ENCODE measurements at places on chromosomes 6 and 20.
A peak's percentile ranks its signal among the peaks of the same experiment; 100 is the strongest.

- no peak for DNase-seq
Measured at GRCh38 chr20:58140787-58141425, 87.5 kb downstream of the ANKRD60 start.

DNA sequence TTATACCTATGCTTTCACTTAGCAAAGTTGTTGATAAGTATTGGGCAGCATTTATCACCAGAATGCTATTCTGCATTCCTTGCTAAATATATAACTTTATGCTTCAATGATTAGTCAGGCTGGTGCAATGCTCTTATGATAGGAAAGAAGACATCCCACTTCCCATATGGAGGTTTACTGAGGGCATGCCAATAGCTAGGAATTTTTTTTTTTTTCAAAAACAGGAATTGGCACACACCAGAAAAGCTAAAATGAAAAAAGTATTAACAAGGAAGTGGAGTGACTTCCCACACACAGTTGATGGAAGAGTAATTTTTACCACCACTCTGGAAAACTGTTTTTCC lies 90.8 kb downstream of the FRK start:
- DNase-seq, result no peak

DNA sequence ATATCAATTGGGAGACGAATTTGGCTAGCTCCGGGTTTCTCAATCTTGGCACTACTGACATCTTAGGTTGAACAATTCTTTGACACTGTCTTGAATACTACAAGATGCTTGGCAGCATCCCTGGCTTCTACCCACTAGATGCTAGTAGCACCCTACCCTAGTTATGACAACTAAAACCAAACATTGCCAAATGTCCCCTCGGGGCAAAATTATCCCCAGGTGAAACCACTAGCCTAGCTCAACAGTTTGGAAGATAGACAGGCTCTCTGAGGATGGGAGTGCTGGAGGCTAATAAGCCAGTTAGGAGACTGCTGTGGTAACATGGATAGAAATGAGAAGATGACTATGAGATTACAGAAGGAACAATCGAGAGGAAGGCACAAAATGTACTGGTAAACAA lies 20.9 kb downstream of the CCNC start:
- DNase-seq, result no peak

DNA sequence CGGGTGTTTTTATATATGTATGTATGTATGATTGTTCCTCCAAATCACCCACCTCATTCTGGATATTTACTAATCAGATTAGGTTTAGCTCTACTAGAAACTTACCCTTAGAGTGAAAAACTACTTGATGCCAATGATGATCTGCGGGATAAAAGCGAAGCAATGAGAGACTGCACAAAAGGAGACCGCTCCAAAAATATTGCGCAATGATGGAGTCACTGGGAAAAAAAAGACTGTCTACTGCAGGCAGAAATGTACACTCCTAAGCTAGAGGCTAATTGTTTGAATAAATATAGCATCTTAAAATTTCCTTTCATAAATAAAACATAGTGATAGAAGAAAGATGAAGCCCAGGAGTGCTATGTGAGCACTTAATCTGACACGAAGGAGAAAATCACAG lies 7.3 kb downstream of the RAB32 start:
- no peak for DNase-seq

DNA sequence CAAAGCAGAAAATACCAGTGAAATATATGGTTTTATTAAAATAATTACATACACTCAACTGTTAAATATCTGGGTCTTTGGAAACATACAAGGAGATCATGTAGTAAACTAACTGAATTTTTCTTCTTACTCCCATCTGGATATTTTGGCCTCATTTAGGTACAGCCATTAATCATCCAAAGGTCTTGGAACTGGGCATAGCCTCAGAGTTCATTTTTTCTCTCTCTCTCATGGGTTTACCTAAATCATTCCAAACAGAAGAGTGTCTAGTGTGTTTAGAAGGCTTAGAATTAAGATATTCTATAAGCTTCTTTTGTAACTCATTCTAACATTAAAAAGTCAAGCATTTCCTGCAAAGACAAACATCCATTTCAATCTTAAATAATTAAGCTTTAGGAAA lies 79.4 kb downstream of the HMGCLL1 start:
- no peak for DNase-seq

GRCh38 chr6:46606338-46606737 lies 46.3 kb downstream of the CYP39A1 start:
- no peak for DNase-seq

GRCh38 chr6:7137335-7138045 lies 29.7 kb downstream of the RREB1 start:
- peak; percentile 57 for DNase-seq

DNA sequence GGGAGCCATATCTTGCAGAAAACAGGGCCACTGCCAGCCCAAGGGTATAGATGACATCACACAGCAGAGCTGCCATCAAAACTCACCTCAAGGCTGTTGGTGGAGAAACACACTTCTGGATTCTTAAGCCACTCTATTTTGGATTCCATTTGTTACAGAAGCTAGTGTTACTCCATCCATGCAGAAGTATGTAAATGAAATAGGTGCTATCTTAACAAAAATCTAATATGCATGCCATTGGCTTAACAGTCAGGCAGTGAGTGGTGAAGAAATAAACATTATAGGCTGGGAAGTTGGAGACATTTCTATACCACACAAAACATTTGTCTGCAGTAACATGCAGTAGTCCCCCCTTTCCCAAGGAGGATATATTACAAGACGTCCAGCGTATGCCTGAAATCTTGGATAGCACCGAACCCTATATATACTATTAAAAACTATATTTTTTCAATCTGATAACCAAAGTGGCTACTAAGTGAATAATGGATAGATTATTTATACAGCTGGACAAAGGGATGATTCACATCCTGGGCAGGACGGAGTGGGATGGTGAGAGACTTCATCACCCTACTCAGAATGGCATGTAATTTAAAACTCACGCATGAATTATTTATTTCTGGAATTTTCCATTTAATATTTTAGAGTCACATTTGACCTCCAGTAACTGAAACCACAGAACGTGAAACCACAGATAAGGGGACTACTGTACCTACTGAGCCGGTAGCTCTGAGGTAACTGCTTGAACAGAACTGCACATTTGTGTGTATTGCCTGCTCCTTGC lies 160.0 kb upstream of the PLN start:
- DNase-seq, result no peak

GRCh38 chr6:87815449-87815848 lies 113.4 kb upstream of the AKIRIN2 start:
- no peak for DNase-seq

GRCh38 chr20:34310481-34311117 lies 7.4 kb upstream of the AHCY start:
- no peak for DNase-seq

- DNase-seq, result no peak
Measured at GRCh38 chr20:36279362-36279761, 26.8 kb upstream of the DLGAP4 start.

- no peak for DNase-seq
Measured at GRCh38 chr6:111456208-111456607, 26.8 kb downstream of the REV3L start.

GRCh38 chr6:83711958-83712357 lies 3.1 kb upstream of the SNAP91 start:
- DNase-seq, result no peak

Measured in GM06990 (cell line).